Neural crest cell (in vitro differentiated cells): ENCODE measurements at places on chromosomes 16 and 17. TPM values are rescaled to one million over a fixed set of nuclear protein-coding genes. Genes with fewer than 3 reads are reported as not detected.

DNA sequence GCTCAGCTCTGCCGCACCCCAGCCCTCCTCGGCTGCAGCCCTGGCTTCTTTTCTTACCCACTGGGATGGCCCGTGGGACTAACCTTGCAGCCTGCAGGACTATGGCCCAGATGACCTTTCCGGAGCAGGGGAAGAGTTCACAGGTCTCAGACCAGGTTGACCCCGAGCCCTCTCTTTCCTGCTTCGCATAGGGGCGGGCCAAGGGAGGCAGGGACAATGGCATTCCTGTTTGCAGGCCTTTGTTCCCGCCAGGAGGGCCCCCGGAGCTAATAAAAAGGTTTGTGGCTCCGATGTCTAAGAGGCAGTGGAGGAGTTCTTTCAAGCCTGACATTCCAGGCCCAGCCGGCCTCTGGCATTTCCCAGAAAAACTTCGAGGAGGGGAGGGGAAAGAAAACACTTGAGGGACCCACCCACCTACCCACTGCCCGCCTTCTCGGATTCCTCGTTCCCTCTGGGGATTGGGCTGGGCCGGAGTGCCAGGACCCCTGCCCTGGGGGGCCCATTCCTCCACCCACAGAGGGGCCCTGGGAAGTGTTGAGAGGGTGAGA is 5.8 kb upstream of the SOCS3 start:
- DNase-seq, result peak; percentile 44
- H3K36me3 ChIP-seq, result no peaks in the 10 kb centered on the region
- H3K4me3 ChIP-seq, result peak overlapping the region; percentile 82

- no peak overlapping the region for H3K27ac ChIP-seq
- H3K27me3 ChIP-seq, result peaks cover 28% of the 10 kb centered on the region
- peaks cover 13% of the 10 kb centered on the region for H3K4me1 ChIP-seq
- DNase-seq, result no peak
- H3K4me3 ChIP-seq, result no peak overlapping the region
Measured at GRCh38 chr16:90026135-90026534, 6.9 kb upstream of the DBNDD1 start.

DNA sequence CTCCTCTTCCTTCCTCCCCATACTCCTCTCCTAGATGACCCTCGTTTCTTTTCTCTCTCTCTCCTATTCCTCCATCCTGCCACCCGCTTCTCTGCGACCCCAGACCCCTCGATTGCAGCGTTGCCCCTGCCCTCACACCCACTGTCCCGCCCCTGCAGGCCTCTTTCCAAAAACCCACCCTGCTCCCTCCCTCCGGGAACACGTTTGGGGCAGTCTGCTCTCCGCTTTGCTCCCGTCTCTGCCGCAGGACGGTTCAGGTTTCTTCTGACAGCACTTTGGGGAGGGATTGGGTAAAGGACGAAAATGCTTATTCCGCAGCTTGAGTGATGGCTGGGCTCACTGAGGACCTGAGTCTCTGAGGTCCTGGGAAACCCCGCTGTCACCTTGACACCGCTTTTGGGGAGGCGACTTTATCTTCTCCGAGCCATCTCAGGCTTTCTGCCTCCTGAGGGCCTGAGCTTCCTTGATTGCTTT is 690 bp downstream of the NDE1 start:
- H3K4me1 ChIP-seq, result peaks cover 22% of the 10 kb centered on the region
- H3K4me3 ChIP-seq, result peak overlapping the region; percentile 98
- H3K36me3 ChIP-seq, result no peaks in the 10 kb centered on the region
- DNase-seq, result peak; percentile 7

The C16orf46 gene
- total RNA-seq, result 1.8 and 2.1 TPM in 2 replicates

- H3K4me1 ChIP-seq, result no peaks in the 10 kb centered on the region
- no peak overlapping the region for H3K27ac ChIP-seq
- H3K36me3 ChIP-seq, result peaks cover 3% of the 10 kb centered on the region
- H3K4me3 ChIP-seq, result no peak overlapping the region
Measured at GRCh38 chr16:83615953-83616350, 191.8 kb upstream of the HSBP1 start.

DNA sequence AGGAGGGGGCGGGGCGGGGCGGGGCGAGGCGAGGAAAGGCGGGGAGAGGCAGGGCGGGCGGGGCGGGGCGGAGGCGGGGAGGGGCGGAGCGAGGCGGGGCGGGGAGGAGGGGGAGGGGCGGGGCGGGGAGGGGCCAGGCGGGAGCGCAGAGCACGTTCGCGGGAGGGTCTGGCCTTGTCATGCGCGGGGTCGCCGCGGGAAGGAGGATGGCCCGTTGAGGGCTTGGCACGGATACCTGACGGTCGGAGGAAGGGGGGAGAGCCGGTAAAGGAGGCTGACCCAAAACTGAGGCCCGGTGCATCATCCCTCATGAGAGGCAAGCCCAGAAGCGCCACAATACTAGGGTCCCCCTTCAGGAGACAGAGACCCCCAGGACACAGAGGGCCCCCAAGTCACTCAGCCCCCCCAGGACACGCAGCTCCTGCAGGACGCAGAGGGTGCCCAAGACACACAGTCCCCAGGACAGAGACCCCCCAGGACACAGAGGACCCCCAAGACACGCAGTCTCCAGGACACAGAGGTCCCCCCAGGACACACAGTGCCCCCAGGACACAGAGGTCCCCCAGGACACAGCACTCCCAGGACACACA is 593 bp upstream of the WDR45B start:
- H3K27ac ChIP-seq, result no peak overlapping the region
- H3K4me3 ChIP-seq, result no peak overlapping the region
- H3K36me3 ChIP-seq, result no peaks in the 10 kb centered on the region
- peak; percentile 49 for DNase-seq
- H3K4me1 ChIP-seq, result peaks cover 15% of the 10 kb centered on the region
- H3K27me3 ChIP-seq, result no peaks in the 10 kb centered on the region

DNA sequence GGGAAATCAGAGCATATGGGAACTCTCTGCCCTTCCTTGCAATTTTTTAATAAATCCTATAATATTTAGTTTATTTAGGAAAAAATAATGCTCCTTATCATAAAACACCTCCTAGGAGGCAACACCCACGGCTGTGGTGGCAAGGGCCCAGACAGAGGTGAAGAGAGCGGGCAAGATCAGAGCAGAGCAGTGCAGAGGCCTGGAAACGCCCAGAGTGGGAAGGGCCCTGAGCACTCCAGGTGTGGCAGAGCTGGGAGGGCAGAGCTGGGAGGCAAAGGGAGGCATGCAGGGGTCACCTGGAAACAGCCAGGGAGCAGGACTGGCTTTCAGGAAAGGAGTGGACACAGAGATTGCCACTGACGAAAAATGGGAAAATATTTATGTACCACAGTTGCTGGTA is 17.3 kb downstream of the FBXO31 start:
- no peaks in the 10 kb centered on the region for H3K27me3 ChIP-seq
- H3K36me3 ChIP-seq, result no peaks in the 10 kb centered on the region
- H3K27ac ChIP-seq, result no peak overlapping the region
- DNase-seq, result no peak
- H3K4me3 ChIP-seq, result no peak overlapping the region
- peaks cover 29% of the 10 kb centered on the region for H3K4me1 ChIP-seq
